ENCODE measurements at places on chromosomes 12 and 14.

DNA sequence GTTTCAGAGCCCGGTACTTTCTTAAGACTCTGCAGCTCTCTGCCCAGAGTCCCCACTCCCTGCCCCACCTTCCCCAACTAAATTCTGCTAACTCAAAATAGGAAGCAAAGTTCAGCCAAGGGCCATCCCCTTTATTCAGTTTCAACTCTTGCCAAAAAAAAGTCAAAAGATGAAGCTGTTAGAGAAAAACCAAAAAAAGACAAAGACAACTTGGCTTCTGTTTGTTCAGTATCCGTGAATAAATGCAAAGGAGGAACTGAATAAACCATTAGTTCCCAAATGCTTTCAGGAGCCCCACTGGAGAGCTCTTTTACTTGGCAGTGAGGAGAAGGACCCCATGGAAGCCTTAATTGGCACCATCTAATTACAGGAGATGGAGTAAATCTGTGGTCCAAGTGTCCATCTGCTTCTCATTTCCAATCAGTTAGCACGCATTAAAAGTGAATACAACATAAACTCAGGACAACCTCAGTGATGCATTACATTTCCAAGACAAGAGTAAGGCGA is 155.4 kb upstream of the GZMB start:
- DNase-seq, result no peak

GRCh38 chr12:19529951-19530636 is 90.8 kb downstream of the AEBP2 start:
- DNase-seq, result no peak

- DNase-seq, result no peak
These were observed 38.9 kb downstream of the ATG2B start for GRCh38 chr14:96324219-96324618.

DNA sequence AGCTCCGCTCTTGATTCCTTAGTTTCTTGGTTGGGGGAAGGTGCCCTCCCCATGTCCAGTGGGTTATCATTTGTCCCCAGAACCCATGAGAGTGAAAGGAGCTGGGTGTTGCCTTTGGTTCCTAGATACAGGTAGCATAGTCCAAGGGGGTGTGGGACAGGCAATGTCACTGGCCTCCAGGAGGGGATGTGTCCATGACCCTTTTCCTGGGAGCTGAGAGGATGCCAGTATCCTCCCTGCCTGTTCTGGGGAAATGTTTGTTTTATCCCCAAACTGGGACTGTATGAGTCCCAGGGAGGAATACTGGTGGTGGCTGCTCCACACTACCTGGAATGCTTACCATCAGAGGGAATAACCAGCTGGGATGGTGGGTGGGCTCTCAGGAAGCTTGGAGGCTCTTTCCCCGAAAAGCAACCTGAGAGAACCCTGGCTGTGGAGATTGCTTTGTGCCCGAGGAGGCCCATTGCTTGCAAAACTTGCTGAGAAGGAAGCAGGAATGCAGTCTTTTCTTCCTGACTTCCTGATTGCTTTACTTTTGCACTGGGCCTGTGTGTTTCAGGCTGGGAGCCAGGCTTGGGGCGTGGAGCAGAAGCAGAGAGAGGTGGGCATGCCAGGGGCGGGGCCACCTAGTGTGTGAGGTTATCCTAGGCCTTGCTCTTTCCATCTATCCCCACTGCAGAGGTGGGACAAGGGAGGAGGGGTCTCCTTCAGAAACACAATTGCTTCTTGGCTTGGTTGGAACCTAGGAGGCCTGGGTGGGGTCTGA is 715 bp upstream of the SLC10A1 start:
- no peak for DNase-seq

DNA sequence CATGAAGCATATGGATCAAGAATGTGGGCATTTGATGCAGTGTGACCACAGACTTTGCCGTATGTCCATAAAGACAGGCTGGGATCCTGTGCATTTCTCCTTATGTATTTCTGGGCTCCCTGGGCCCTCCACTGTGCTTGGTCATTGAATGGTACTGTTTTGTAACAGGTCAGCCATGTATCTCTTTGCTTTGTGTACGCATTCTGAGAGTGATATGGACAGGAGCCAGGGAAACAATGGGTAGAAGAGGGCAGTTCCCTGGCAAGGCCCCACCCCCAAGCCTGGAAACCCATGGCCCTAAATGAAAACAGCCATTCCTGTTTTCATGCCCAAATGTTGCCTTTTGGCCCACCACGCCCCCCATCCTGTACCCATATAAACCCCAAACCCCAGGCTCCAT is 15.2 kb upstream of the FBXO34 start:
- no peak for DNase-seq

DNA sequence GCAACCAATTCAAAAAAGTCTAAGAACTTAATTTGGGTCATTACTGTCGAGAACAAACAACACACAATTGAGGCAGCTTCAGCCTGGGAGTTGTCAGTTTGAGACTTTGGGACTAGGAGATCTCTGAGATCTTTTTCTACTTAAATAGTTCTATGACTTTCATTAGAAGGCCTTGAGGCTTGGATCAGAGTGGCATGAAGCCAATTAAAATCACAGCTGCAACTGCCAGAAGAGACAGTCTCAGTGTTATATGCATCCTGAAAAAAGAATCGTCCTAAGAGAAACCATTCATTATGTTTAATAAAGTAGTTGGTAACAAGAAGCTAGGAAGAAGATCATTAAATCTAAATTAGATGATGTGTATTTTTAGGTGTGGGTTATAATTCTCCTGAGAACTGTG is 170.8 kb upstream of the RASSF8 start:
- DNase-seq, result no peak

- no peak for DNase-seq
These were observed 76.5 kb downstream of the VCPKMT start for GRCh38 chr14:50039734-50040400.

All from CD8-positive, alpha-beta memory T cell (primary cell).